ENCODE measurements at places on chromosomes 5 and 9.

GRCh38 chr9:90044263-90044662, 439.5 kb downstream of the GADD45G start:
- no peak for DNase-seq

DNA sequence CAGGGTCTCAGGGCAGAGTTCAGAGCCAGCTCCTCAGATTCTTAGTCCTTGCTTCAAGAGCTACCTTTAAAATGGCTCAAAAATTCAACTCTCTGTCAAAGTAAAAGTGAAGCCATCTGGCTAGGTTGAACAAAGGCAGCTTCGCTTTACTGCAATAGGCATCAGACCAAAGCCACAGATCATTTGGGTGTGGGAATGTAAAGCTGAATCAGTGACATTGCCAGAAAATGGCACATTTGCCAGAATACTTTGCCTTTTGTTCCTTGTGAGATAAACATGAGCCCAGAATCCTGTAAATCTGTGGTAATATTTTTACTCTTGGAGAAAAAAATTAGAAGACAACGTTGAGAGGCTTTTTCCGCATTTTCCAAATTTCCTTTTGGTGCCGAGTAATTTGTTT, 210.5 kb downstream of the PALM2AKAP2 start:
- no peak for DNase-seq

- DNase-seq = no peak
Observed at GRCh38 chr5:11322133-11322532, 561.1 kb upstream of the DAP start.

DNA sequence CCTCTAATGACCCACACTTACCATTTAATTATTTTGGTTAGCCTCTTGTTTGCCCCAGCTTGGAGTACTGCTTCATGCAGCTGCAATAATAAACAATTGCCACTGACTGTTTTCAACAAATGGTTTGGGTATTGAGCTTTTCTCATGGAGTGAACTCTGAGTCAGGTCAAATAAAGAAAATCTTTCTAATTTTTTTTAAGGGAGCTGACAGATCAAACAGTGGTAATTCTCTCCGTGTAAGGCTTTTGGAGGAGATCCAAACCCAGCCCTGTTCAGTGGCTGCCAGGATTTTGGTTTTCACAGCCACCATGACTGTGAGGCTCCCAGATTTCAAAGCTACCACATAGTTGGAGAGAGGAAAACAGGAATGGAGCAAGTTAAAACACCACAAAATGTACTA, 110.7 kb upstream of the EFNA5 start:
- DNase-seq = no peak

DNA sequence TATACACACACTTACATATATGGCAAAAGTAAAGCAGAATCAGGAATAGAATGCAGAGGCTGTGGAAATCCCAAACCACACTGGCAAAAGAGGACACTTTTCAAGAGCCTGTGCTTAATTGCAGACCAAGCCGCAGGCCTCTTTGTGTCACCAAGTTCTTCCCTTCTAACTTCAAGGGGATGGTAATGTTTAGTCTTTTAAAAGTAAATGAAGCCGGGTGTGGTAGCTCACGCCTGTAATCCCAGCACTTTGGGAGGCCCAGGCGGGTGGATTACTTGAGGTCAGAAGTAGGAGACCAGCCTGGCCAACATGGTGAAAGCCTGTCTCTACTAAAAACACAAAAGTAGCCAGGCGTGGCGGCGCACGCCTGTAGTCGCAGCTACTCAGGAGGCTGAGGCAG, 28.7 kb downstream of the ROR2 start:
- DNase-seq = no peak

- DNase-seq = no peak
Observed at GRCh38 chr9:110083866-110084265, 124.1 kb downstream of the C9orf152 start.

DNA sequence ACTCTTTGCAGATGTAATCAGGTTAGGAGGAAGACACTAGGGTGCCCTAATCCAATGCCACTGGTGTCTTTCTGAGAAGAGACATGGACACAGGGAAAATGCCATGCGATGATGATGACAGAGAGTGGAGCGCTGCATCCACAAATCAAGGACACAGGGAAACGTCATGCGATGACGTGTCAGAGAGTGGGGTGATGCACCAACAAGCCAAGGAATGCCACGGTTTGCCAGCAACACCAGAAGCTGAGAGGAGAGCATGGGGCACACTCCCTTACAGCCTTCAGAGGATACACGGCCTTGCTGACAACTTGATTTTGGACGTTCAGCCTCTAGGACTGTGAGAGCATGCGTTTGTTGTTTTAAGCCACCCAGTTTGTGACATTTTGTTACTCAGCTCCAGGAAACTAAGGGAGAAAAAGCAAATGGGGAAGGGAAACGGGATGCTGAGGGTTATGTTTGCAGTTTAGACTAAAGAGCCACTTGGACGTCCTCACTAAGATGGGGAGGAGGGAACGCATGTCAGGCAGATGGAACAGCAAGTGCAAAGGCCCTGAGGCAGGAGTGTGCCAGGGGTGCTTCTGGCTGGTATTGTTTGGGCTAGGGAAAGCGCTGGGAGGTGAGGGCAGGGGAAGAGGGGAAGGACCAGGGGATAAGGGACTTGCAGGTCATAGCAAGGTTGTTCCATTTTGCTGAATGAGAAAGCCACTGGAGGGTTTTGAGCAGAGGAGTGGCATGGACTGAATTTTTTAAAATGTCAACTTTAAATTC, 2.5 kb upstream of the TENT4A start:
- no peak for DNase-seq

- no peak for DNase-seq
Observed at GRCh38 chr9:137108608-137109249, 5.8 kb downstream of the DPP7 start.

- no peak for DNase-seq
Observed at GRCh38 chr9:107219486-107220077, 63.5 kb upstream of the RAD23B start.

- DNase-seq = no peak
Observed at GRCh38 chr5:94613583-94613982, 4.8 kb downstream of the KIAA0825 start.

- DNase-seq = no peak
Observed at GRCh38 chr9:123343443-123344191, 12.4 kb upstream of the CRB2 start.

- no peak for DNase-seq
Observed at GRCh38 chr5:114447084-114447773, 85.4 kb downstream of the KCNN2 start.

DNA sequence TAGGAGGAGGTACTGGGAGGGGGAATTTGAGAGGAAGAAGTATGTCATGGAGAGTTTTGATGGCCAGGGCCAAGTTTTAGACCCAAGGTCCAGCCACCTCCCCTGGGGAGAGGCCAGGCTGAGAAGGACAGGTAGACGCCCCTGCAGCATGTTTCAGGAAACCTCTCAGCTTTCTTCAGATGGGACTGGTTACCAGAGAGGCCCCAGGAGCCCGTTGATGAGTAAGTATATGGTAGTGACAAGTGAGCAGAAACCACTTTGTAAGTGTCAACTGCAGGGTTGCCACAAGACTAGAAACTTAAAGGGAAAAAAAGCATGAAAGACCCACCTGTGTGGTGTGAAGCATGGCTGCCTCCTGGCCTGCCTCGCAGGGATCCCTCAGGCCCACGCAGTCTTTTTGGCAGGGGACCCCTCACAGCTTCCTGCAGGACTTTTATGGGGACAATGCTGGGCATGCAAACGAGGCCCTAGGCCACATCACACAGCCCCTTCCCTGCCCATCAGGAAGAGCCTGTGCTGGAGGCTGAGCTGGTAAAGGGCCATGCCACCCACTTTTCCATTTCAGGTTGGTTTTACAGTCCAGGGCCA, 255.9 kb downstream of the FSTL4 start:
- DNase-seq = no peak

DNA sequence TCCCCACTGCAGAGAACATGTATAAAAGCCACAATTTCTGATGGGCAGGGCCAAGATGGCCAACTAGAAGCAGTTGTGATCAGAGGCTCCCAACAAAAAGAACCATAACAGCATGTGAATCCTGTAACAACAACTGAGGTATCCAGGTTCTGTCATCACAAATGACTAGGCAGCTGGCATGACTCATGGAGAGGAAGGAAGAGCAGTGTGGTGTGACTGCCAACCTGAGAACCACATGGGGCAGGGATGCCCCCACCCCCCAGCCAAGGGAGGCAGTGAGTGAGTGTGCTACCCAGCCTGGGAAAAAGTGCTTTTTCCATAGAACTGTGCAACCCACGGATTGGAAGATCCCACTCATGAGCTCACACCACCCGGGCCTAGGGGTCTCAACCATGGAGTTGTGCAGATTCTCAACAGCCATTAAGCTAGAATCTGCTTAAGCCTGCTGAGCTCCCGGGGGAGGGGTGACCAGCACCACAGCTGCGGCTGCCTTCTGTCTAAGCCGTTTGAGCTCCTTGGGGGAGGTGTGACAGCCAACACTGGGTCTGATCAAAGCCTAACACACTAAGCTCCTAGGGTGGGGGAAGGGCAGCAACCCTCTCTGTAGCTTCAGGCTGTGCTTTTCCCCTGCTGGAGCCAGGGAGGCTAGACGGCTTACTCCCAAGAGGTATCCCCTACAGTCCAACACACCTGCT, 80.1 kb upstream of the DMAC1 start:
- peak; percentile 22 for DNase-seq

Data from stimulated activated CD4-positive, alpha-beta T cell treated with anti-CD3 and anti-CD28 coated beads, Interleukin-2, amount 100 ng/mL, for 24 hours (primary cell).